ENCODE measurements at places on chromosomes 7 and 10.

- DNase-seq: no peak
These were observed 49.5 kb downstream of the ZNF37A start for GRCh38 chr10:38143587-38143986.

DNA sequence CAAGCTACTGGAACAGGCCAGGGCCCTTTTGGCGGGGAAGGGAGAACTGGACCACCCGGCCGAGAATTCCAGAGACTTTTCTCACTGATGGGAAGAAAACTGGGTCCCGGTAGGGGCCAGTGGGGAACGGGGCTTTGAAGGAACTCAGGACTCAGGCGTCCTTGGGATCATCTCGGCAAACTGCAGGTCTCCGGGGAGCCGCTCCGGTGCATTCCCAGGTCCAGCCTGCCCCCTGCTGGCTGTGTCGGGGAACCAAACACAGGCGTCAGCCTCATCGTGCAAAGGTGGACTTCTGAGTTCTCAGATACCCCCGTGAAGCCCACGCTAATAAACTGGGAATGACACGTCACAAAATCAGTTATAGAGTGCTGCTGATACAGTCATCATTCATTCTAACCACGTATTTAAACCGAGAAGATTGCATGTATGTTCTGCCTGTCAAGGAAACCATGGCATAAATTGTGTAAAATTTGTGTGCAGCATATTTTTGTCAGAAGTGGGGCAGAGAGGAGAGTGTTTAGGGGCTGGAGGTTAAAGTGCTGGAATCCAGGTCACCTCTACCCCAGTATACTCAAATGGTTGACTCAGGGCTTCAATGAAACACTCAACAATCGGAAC lies 76.1 kb upstream of the CPXM2 start:
- DNase-seq: peak; percentile 86

DNA sequence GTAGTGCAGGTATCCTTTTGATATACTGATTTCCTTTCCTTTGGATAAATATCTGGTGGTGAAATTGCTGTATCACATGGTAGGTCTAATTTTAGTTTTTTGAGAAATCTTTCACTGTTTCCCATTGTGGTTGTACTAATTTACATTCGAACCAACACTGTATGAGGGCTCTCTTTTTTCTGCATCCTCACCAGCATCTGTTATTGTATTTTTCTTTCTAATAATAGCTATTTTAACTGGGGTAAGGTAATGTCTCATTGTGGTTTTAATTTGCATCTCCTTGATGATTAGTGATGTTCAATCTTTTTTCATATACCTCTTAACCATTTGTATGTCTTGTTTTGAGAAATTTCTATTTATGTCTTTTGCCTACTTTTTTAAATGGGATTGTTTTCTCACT lies 335.4 kb upstream of the MTPN start:
- no peak for DNase-seq

- DNase-seq: no peak
These were observed 118.5 kb downstream of the VTI1A start for GRCh38 chr10:112565434-112566053.
